ENCODE measurements at places on chromosomes 3 and 15. TPM values are rescaled to one million over a fixed set of nuclear protein-coding genes. Genes with fewer than 3 reads are reported as not detected.

The GOLGA8T gene
- total RNA-seq = 2.3 TPM

- no peak for DNase-seq
Measured at GRCh38 chr3:193335031-193335430, 43.5 kb downstream of the ATP13A5 start.

DNA sequence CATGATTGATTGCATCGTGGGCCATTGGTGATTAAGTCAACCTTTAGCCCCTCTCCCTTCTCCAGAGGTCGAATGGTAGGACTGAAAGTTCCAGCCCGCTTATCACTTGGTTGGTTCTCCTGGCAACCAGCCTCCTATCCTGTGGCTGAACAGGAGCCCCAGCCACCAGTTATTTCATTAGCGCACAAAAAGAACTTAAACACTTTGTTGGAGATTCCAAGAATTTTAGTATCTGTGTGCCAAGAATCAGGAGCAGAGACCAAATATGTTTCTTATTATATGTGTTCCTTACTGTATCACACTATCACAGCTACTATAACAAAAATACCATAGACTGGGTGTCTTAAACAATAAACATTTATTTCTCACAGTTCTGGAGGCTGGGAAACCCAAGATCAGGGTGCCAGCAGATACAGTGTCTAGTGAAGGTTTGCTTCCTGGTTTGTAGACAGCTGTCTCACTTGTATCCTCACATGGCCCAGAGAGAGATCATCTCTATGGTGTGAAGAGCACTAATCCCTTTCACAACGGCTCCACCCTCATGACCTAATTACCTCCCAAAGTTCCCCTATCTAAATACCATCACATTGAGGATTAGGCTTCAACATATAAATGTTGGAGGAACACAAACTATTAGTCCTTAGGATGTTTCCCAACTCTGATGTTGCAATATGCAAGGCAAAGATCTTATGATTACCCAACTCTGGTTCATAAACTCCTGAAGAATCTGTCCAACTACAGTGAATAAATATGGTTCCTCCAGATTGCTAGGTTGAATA, 30.5 kb upstream of the APH1B start:
- no peak for DNase-seq

- DNase-seq = no peak
Measured at GRCh38 chr3:195076981-195077610, 193.9 kb downstream of the XXYLT1 start.

GRCh38 chr3:83096-83495, 113.5 kb upstream of the CHL1 start:
- DNase-seq = no peak

DNA sequence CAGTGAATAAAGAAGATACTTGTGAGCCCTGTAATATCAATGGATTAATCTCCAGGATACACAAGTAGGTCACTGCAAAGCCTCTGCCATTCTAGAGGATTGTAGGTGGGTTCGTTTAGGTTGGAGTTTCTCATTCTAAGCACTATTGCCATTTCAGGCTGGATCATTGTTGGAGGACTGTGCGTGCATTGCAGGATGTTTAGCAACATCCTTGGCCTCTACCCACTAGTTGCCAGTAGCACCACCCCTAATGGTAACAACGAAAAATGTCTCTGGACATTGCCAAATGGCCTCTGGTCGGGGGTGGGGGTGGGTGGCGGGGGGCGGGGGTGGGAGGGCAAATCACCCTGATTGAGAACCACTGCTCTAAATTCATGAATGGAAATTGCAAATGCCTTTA, 4.9 kb upstream of the IFT57 start:
- no peak for DNase-seq

GRCh38 chr15:89472785-89473256, 23.6 kb downstream of the RHCG start:
- no peak for DNase-seq
